ENCODE measurements at places on chromosomes 1 and 21. TPM values are rescaled to one million over a fixed set of nuclear protein-coding genes. Genes with fewer than 3 reads are reported as not detected.

GRCh38 chr21:43361493-43362296, 65.2 kb downstream of the SIK1 start:
- DNase-seq = no peak

- no peak for DNase-seq
These were observed 353.4 kb upstream of the AJAP1 start for GRCh38 chr1:4301007-4301406.

KCND3 gene
- total RNA-seq = 0.30 TPM

DNA sequence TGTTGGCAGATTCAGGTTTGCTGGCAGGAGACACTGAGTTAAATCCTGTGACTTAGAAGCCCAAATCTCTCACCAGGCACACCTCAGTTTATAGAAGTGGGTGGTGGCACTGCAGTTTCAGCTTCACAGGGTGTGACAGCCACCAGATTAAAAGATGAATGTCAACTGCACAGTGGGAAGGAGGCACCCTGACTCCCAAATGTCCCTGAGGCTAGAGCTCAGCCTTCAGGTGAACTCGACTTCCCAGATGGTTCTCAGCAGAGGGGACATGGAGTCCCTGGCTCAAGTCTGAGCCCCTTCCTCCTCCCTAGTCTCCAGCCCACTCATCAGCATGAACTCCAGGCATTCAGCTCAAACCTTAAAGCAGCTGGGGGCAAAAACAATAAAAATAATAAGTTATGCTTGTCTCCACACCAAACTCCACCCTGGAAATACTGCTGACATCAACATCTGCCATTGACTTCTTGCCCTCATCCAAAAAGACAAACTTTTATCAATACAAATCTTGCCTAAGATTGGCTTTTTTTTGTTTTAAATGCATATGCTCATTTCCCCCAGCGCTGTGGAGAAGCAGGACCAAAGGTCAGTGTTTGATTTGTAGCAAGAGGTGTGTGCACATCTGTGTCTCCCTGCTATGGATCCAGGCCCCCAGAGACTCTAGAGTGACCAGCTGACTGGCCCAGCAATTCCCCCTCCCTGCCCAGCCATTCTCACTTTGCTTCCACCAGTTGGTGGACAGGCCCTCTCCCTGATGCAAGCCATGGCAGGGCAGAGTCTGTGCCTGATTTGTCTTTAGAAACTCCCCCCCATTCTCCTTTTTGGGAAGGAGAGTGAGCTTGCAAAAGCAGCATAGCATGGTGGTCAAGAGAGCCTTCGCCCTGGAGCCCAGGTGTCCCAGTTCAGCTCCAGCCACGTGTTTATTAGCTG, 18.5 kb upstream of the S100A7 start:
- no peak for DNase-seq

PLEKHG5 gene
- total RNA-seq = 22.6 TPM

- DNase-seq = no peak
These were observed at the start of gene LRRN2 for GRCh38 chr1:204685236-204686006. LRRN2 (minus strand) TSS chr1:204685738; CDS start chr1:204619992, 65,746 bp downstream.

CD1E gene
- not detected for total RNA-seq

SPRR2E gene
- not detected for total RNA-seq

DNA sequence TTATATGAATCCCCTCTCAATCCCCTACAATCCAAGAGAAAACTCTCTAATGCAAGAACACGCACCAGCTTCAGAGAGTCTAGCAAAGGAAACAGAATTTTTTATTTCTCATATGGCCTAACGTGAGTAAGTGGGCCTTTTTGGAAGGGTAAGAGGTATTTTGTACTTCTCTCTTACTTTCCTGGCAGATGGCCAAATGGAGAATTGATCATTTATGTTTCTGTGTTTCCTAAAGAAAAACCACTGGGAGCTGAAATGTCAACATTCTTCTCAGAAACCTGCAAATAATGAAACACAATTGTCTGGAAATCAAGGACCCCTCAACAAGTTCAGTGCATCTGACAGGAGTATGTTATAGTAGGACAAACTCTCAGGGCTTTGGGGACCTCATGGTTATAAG, 176.4 kb upstream of the C8B start:
- no peak for DNase-seq

DNA sequence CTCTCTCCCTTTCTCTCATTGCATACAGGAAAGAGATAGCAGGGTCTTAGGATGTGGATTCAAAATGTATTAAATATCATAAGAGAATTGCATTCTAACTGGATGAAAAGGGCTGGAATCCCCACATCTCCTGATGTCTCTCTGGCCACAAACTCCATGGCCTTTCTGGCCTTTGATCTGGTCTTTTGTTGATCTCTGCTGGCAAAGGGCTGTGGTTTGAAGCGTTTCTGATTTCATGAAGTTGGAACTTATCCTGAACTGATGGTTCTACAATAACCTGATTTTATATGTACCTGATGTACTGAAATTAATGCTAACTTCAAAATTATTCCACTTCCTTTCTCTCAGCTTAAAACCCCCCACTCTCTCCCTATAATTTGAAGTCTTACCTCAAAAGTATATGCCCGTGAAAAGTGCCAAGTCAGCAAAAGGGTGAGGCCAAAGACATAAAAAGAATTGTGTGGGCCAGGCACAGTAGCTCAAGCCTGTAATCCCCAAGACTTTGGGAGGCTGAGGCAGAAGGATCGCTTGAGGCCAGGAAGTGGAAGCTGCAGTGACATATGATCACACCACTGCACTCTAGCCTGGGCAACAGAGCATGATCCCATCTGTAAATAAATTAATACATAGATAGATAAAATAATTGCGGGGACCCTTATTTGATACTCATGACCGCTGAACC, 6.4 kb upstream of the KIF14 start:
- DNase-seq = no peak

DNA sequence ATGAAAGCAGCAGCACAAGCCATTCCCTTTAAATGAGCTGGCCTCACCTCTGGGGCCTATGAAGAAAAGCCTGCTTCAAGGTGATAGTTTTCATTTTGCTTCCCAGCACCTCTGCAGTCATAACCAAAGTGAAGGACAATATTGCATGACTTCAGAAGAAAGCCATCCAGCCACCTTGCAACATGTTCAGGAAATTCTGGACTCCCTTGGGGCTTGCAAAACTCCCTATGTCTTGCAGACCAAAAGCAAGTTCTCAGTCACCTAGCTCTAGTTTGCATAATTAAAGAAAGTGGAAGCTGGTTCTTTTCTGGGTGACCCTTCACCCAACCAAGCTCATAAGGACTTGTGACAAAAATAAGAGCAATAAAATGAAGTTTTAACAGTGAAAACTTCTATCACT, 87.6 kb downstream of the GFI1 start:
- peak; percentile 3 for DNase-seq
